ENCODE measurements at places on chromosomes 7 and 10.

DNA sequence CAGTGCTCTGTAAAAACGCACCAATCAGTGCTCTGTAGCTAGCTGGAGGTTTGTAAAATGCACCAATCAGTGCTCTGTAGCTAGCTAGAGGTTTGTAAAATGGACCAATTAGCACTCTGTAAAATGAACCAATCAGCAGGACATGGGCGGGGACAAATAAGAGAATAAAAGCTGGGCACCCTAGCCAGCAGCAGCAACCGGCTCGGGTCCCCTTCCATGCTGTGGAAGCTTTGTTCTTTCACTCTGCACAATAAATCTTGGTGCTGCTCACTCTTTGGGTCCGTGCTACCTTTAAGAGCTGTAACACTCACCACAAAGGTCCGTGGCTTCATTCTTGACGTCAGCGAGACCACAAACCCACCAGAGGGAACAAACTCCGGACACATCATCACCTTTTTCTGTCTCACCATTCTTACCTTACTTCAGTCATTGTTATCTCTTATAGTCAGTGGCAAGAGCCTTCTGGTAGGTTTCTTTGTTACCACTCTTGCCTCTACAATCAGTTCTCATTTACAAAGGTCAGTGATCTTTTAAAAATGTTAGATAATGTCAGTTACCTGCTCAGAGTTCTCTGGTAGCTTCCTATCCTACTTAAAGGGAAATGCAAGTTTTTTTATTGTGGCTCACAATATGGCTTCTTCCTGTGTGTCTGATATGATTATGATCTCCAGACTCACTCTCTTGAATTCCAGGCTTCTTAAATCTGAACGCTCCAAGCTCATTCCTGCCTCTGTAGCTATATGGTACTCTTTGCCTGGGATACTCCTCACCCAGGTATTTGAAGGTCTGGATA is 4.5 kb downstream of the STAM start:
- DNase-seq, result no peak

- no peak for DNase-seq
These were observed 56.7 kb downstream of the COL17A1 start for GRCh38 chr10:104028823-104029520.

- DNase-seq, result no peak
These were observed 6.5 kb downstream of the CTBP2 start for GRCh38 chr10:125153703-125154490.

DNA sequence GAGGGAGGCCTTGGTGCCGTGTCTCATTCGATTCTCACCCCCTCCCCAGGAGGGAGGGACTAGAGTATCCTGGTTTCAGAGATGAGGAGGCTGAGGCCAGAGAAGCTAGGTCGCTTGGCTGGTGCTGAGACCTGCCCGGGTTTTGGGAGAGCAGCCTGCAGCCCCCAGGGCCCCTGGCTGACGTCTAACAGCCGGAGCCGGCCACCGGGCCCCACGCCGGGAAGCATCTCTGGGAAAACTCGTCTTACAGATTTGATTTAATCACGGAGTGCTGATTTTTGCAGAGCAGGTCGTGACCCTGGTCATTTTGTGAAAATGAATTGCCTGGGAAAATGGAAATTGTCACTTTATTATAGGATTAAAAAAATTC is 97.5 kb downstream of the MICALL2 start:
- DNase-seq, result no peak

GRCh38 chr7:27165089-27165995 is at the start of gene HOXA9:
Gene HOXA9, minus strand, starts transcription at chr7:27165537. Its CDS starts 80 bp downstream, at chr7:27165457.
- DNase-seq, result peak; percentile 93

DNA sequence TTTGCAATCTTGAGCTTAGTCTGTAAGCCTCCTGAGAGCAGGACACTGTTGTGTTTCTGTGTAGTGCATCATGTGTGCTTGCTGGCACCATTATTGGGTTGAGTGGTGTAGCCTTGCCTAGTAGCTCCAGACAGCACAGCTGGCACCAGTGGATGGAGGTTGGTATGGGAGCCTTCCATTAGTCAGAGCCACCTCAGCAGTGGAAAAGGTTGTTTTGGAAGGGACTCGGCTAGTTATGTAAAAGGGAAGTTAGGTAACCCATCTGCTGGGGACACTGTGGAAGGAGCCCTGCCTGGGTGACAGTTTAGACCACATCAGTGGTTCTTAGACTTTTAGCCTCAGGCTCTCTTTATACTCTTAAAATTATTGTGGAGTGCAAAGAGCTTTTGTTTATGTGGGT is 16.3 kb downstream of the MINDY4 start:
- no peak for DNase-seq

- DNase-seq, result no peak
These were observed 110.3 kb upstream of the RSU1 start for GRCh38 chr10:16927546-16927945.

GRCh38 chr7:149355390-149356048 is 93.5 kb downstream of the ZNF783 start:
- DNase-seq, result no peak

DNA sequence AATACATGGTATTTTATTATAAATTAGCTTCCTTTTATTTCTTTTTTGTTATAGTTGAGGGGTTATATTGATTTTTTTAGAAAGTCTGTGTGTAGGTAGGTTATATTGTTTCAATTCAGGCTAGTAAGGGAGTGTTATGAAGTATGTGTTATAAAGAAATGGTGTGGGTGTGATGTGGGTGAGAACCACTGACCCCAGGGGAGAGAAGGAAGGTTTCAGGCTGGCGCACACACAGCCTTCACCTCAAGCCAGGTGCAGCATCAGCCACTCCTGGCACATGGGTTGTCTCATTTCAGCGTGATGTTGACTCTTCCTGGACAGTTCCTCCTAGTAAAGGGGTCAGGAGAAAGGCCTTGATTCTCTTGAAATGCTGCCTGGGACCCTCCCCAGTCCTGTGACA is 291.3 kb downstream of the POU6F2 start:
- no peak for DNase-seq

- DNase-seq, result no peak
These were observed 411.6 kb downstream of the NEBL start for GRCh38 chr10:20485554-20485953.

DNA sequence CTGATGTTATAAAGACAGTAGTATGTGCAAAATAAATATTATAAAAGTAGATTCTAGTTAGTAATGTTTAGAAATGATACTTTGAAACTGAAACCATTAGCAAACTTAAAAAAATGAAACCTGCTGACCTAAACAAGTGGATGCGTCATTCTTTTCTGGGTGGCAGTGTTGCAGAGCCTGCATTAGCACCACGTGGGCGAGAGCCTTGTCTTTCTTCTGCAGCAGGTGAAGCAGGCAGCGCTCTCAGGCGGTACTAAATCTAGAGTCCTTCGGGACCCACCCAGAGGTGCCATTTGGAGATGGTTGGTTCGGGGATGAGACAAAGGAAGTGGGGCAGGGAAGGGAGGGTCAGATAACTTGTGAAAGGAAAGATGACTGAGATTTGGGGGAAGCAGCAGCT is 759.1 kb upstream of the IGFBP3 start:
- DNase-seq, result no peak

DNA sequence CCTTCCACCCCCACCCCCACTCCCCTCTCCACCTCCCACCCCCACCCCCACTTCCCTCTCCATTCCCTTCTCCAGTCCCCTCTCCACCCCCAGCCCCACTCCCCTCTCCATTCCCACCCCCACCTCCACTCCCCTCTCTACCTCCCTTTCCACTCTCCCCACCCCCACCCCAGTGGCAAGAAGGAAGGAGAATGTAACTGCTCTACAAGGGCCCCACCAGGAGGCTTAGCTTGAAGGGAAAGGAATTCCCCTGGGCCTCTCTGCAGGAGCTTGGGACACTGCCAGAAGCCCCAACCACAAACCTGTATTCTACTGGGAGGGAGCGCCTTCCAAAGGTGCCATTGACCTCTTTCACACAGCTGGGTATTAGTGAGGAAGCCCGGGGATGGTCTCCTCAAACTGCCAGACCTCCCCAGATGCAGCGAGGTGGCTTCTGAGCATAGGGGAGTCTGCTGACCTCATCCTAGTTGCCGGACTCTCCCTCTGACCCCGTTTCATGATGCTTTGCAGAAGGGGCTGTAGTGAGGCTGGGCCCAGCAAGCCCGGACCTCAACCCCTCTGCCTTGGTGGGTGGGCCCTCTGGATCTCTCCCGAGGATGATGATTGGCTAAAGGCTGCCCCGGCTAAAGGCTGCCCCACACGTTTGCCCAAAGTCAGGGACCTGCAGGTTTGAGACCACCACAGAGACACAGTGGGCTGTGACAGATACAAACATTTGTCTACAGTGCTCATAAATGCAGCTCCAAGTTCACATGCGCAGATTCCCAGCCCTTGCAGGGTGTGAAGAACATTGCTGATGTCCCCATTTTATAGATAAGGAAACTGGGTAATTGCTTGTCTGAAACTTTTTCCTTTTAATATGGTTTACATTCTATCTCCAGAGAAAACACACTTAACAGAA is 2.9 kb downstream of the DEPP1 start:
- no peak for DNase-seq

DNA sequence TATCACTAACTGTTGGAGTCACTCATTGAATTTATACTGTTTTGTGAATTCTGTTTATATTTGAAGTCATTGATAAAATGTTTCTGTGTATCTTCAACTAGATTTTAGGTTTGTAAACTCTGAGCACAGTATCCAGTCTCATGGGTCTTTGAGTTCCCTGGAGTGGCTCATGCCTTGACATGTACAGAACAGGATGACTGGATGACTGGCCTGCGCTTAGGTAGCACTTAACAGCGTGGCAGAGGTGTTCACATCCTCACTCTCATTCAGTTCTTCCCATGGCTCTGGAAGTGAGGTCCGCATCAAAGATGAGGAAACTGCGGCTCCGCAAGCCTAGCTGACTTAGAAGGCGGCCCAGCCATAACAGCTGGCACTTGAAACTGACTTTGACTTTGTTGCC is 576.9 kb downstream of the SUGCT start:
- DNase-seq, result no peak

GRCh38 chr10:13634207-13634606 is 47.4 kb downstream of the PRPF18 start:
- DNase-seq, result no peak

DNA sequence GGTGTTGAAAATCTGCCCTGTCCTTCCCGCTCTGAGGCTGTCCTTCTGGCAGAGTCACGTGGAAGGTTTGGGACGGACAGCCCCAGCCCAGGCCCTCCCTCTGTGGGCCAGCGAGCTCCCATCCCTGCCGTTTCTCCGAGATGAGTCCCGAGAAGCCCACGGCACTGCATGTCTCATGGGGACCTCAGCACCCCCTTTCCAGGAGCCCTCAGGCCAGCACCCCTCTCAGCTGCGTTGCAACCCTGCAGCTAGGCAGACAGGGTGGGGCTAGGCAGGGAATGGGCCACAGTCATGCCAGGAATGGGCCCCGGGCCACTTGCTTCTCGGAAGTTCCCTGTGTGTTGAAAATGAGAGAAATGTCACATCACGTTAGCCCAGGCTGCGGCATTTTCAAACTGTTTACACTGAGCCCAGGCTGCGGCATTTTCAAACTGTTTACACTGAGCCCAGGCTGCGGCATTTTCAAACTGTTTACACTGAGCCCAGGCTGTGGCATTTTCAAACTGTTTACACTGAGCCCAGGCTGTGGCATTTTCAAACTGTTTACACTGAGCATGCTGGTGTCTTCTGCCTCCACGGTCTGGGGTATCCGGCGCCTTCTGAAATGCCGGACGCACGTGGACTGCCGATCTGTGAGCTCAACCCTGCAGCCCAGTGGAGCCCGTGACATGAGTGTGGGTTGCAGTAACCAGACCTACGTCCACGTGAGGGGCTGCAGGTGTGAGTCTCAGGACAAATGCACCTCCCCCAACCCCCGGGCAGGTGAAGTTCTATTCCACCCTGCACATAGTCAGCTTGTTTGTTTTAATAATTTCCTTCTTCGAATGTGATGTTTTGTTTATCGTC is 42.6 kb downstream of the FAM20C start:
- DNase-seq, result no peak

DNA sequence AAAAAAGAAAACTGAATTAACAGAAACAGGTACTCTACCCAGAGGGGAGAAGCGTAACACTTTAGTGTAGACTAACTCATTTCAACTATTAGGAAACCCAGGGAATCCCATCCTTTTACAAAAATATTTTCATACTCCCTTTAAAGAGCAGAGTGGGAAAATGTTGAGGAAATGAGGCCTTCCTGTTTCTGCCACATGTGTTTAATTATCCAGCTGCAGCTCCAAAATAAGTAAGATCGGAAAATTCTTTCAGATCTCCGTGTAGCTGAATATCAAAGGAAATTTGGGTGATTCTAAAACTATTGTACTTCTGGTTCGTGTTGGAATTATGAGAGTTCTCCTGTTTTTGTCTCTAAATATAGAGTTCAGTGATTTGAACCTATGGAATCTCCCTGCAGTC is 58.0 kb upstream of the CAV2 start:
- no peak for DNase-seq

DNA sequence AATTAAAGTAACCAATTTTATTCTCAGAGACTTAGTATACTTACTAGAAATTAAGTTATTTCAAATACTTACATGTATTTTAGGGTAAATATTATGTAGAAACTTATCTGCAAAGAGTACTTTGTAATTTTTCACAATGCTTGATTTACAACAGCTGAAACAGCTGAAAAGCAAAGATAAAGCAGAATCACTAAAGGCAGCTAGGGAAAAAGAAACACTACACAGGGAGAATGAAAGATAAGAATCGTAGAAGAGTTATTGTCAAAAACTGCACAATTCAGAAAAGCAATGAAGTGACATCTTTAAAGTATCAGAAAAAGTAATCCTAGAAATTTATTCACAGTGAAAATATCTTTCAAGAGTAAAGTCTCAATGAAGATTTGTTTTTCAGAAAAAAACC is 69.7 kb upstream of the ZNF804B start:
- no peak for DNase-seq

- no peak for DNase-seq
These were observed 3.7 kb upstream of the LIPF start for GRCh38 chr10:88660598-88660884.

DNA sequence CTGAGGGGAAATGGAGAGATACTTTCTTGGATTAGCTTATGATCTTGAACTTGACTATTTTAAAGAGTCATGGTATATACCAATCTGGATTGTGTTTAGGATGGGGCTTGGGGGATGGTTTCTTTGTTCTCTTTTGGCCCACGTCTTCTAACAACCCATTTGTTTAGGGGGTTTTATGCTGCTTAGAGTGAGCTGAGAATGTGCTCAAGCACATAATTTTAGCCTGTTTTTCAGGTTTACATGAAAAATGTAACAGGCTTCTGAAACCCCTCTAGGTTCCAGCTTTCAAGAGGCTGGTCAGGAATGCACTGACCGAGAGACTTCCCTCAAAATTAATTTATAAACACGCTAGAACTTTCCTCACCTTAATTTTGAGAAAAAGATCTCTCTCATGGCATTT is 94.3 kb downstream of the AUTS2 start:
- DNase-seq, result no peak

DNA sequence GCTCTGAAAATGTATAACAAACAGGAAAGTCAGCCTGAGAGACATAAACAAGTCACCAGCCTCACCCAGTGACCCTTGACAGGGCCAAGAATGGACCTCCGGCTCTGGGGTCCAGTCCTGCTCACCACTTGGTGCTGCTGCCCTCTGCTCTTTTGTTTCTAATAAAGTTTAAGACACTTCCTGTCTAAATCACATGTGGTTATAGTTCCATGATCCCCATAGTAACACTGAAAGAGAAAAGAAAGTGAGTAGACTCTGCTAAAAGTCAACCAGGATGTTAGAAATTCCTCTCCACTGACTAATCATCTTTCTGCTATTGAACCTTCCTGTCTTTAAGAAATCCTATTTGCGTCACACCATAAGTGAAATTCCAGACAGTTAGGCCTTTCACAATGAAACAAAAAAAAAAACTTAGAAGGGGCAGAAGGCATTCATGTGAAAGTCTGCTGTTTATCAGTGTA is 179.2 kb upstream of the BET1 start:
- DNase-seq, result peak; percentile 33

Data from left kidney (tissue), 8 donors.